Activated T-helper 1 cell treated with anti-CD3 and anti-CD28 coated beads, Interleukin-12 subunit alpha, Interleukin-12 subunit beta, Interleukin-2, Interleukin-4 antibody, amounts not matched to agents 30 ng/mL and 10 ng/mL and 1 ng/mL, durations not matched to agents 14 hours and 24 hours and 36 hours (primary cell): ENCODE measurements at places on chromosomes 2 and 18. TPM values are rescaled to one million over a fixed set of nuclear protein-coding genes. Genes with fewer than 3 reads are reported as not detected.

Gene CHRNA1
- not detected in 2 replicates for total RNA-seq

Gene RUFY4
- 0.64 and 0.67 TPM in 2 replicates for total RNA-seq

GRCh38 chr18:22547807-22548561 is 130.3 kb upstream of the CTAGE1 start:
- DNase-seq = no peak

DNA sequence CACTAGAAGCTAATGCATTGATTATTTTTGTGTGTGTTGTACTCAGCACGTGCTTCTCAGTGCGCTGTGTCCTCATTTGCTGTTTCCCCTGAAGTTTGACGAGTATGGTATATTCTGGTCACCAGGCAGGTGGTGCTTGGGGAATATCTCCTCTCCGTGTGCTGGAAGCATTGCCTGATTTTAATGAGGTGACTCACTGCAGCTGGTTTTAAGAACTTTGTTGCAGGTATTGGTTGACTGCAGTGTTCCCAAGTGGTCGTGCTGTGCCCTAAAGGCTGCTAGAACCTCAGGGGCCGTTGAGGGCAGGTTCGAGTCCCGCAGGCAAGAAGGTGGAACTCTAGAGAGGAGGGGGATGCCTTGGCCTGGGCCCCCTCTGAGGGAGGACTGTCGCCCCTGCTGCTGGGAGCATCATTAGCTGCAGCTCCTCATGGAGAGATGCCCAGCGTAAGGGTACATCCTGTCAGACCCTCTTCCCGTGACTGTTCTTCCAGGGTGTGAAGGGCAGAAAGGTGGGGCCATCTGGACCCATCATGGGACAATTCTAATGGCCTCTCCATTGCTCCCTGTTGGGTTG is 82.6 kb downstream of the AGAP1 start:
- DNase-seq = no peak

- DNase-seq = no peak
Measured at GRCh38 chr2:120820263-120820952, 84.7 kb downstream of the GLI2 start.

Gene KCNF1
- not detected in 2 replicates for total RNA-seq

- DNase-seq = no peak
Measured at GRCh38 chr18:23353459-23353858, 99.6 kb upstream of the RIOK3 start.

- no peak for DNase-seq
Measured at GRCh38 chr18:30486856-30487255, 555.7 kb downstream of the DSC3 start.

DNA sequence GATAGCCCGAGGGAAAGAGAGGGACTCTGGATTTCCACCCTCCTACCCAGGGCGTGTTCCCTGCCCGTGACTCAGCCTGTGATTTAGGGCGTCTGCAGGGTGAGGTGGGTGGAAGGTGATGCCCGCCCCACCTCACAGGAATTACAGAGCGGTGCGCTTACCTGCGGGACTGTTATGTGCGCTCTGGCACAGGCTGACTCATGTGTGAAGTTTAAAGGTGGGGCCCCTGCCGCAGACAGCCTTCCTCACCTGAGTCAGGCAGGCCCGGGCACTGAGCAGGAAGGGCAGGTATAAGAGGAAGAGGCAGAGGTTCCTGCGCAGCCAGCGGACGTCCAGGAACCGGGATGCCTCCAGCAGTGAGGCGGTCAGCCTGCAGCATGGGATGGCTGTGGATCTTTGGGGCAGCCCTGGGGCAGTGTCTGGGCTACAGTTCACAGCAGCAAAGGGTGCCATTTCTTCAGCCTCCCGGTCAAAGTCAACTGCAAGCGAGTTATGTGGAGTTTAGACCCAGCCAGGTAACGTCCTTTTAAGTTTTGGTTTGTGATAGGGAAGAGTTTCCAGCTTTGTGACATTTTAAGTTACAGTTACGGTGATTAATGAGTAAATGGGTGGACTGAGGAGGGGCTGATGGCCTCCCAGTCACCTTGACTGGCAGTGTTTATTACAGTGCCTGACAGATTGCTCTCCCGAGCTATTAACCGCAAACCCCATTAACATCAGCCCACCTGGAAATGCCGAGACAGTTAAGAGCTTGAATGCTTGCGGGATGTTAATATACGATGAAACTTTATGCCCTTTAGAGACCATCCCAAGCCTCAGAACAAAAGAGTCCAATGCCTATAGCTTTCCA is 141.6 kb upstream of the TTC39C start:
- DNase-seq = no peak

- DNase-seq = no peak
Measured at GRCh38 chr18:26022585-26022984, 67.8 kb downstream of the SS18 start.

GRCh38 chr2:168723275-168723899 is 79.0 kb upstream of the NOSTRIN start:
- DNase-seq = no peak

Gene LAMA3
- total RNA-seq = not detected in 2 replicates

DNA sequence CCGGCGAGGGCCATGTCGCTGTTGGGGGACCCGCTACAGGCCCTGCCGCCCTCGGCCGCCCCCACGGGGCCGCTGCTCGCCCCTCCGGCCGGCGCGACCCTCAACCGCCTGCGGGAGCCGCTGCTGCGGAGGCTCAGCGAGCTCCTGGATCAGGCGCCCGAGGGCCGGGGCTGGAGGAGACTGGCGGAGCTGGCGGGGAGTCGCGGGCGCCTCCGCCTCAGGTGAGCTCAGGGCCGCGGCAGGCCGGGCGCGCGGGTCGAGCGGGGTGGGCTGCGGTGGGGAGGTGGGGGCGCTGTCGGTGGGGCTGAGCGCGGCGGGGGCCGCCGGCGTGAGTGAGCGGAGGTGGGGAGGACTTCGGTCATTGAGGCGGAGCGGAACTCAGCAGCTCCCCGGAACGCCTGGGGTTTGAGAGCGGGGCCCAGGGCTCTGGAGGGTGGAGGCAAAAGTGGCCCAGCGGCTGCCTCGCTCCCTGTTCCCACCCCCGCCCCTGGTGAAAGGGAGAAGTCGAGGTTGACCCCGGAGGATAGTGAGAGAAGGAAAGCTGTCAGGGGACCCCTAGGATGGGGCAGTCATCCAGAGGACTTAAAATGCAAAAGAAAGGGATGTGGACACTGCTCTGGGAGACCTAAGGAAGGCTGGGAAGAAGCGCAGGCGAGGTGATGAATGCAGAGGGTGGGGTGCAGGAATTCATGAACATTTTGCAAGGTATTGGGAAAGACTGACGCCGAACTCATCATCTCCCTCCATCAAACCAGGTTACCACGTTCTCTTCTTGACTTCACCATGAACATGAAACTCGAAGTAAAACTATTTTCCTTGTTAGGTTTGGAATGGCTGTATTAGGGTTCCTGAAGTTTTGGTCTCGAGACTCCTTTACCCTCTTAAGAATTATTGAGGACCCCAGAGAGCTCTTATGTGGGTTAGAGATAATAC is 633 bp downstream of the MALT1 start:
- DNase-seq = no peak

Gene GRB14
- total RNA-seq = not detected in 2 replicates

Gene VIT
- total RNA-seq = not detected in 2 replicates

DNA sequence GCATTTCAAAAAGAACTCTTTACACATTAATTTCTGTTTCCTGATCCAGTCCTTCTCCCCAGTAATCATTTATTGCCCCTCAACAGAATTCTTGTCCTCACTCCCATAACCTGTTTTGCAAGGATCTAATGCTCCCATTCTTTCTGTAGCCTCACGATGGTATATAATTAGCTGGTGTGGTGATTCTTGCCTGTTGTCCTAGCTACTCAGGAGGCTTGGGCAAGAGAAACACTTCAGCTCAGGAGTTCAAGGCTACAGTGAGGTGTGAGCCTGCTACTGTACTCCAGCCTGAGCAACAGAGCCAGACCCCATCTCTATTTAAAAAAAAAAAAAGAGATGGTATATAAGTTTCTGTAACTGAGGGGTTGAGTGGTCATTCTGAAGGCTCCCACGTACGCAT is 7.7 kb upstream of the TRAPPC8 start:
- no peak for DNase-seq

- DNase-seq = no peak
Measured at GRCh38 chr2:226977775-226978190, 141.9 kb downstream of the RHBDD1 start.

DNA sequence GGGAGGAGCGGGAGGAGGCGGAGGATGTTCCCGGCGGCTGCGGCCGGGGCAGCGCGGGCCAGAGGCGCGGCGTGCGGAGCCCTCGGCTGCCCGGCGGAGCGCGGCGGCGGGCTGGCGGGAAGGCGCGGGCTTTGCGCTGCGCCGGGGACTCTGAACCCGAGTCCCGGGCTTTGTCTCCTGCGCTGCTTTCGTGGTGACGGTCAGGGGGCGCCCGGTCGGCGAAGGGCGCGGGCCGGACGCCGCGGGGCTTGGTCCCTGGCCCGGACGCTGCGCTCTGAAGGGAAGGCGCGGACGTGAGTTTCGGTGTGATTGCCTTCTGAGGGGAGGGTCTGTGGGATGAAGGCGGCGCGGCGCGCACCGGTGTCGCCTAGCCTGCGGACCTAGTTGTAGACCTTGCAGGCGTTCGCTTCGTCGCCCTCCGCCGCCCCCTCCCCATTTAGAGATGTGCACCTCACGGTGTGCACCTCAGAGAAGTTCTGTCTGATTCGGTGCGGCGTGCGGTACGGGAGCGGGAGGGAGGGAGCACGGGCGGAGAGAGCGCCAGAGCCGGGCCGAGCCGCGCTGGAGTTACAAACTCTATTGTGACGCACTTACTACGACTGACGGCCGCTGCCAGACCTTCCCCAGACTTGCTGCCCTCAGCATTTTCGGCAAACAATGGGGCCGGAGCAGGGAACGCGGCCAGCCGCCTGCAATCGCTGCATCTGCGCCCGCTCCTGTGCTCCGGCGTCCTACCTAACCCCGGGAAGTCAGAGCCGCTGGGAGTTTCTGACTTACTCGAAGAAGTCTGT is 2.1 kb downstream of the BCL2L11 start:
- DNase-seq = peak; percentile 21

GRCh38 chr18:48428475-48429177 is 19.4 kb upstream of the ZBTB7C start:
- no peak for DNase-seq

GRCh38 chr18:12338382-12338781 is 30.3 kb downstream of the TUBB6 start:
- no peak for DNase-seq

Gene RNF144A
- 14.4 and 16.6 TPM in 2 replicates for total RNA-seq

Gene GNLY
- total RNA-seq = 141 and 152 TPM in 2 replicates

GRCh38 chr18:58507880-58508279 is 121.0 kb downstream of the ALPK2 start:
- DNase-seq = no peak

- no peak for DNase-seq
Measured at GRCh38 chr2:201419057-201419635, 32.1 kb downstream of the TRAK2 start.

Gene DSC3
- not detected in 2 replicates for total RNA-seq

- DNase-seq = no peak
Measured at GRCh38 chr18:59428018-59428417, 69.0 kb upstream of the LMAN1 start.

DNA sequence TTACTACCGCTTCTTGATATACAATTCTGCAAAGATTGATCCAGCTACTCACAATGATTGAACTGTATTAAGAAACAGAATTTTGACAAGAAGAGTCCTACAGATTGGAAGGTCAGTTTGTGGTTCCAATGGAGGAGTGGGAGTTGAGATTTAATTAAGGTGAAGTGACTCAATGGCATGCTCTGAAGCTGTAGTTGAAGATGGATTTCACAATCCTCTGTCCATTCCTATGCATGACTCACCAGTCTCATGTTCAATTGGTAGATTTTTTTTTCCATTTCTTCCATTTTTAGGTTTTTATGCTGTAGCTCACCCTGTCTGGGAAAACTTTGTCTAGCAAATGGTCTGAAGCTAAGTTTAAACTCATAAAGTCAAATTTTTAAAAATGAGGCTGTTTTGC is 83.3 kb downstream of the DPP4 start:
- no peak for DNase-seq

Gene R3HDM1
- 63.0 and 64.0 TPM in 2 replicates for total RNA-seq

Gene MAP3K19
- total RNA-seq = not detected in 2 replicates

- DNase-seq = no peak
Measured at GRCh38 chr2:3189961-3190360, 187.7 kb downstream of the EIPR1 start.

Gene MC2R
- not detected in 2 replicates for total RNA-seq

DNA sequence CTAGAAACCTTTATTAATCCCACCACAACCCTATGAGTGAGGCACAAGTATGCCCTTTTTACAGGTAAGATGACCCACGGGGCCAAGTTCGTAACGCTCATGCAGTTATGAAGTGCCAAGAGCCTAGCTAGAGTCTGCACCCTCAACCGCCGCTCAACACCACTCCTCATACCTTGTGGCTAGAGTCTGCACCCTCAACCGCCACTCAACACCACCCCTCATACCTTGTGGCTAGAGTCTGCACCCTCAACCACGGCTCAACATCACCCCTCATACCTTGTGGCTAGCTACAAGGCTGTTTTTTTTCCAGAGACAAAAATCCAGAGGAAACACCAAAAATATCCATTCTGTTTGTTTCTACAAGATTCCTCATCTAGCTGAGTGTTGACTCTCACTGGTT is 4.6 kb downstream of the TXNL4A start:
- DNase-seq = no peak

GRCh38 chr18:3879836-3880120 is 429.8 kb downstream of the TGIF1 start:
- no peak for DNase-seq

DNA sequence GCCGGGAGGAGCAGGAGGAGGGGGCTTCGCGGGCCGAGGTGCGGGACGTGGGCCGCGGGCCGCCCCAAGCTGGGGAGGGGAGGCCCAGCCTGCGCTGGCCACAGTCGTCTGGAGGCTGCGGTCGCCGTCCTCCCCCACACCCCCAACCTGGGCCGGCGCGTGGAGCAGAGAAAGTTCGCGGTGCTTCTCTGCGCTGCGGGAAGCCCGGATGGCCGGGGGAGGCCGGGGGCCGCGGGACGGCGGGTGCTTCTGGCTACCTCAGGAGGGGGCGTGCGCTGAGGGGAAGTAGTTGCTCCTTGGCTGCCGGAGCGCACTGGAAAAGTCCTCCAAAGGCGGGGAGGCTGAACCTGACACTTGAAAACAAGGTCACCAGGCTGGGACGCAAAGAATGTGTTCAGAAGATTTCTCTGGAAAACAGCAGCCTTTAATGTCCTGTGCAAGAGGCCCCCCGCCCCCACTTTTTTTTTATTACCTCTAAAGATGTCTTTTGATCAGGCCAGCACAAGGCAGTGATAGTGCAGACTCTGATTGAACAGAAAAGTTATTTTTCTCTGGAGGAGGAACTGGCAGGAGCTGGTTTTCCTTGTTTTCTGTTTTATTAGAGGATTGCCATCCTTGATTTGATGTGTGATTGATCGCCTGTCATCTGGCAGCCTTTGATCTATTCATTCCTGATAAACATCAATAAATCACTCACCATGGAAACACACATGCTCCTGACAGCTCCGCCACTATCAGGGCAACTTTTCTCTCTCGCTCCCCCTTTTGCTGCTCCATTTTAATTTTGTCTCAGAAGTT is 1.6 kb downstream of the TSHZ1 start:
- DNase-seq = peak; percentile 16

- no peak for DNase-seq
Measured at GRCh38 chr2:694174-694573, 17.0 kb upstream of the TMEM18 start.
